ENCODE measurements at places on chromosomes 1 and 21.

- no peak for DNase-seq
These were observed 3.2 kb downstream of the SLAMF6 start for GRCh38 chr1:160519642-160520435.

GRCh38 chr1:48777219-48777895, 666 bp upstream of the BEND5 start:
- DNase-seq = no peak

- peak; percentile 47 for DNase-seq
These were observed 34.1 kb upstream of the BTG2 start for GRCh38 chr1:203271018-203271743.

- no peak for DNase-seq
These were observed 209.8 kb downstream of the DISC1 start for GRCh38 chr1:231836227-231836893.

GRCh38 chr21:35332841-35333426, 283.8 kb upstream of the RUNX1 start:
- no peak for DNase-seq

GRCh38 chr1:59696421-59697115, 118.2 kb upstream of the HOOK1 start:
- no peak for DNase-seq

DNA sequence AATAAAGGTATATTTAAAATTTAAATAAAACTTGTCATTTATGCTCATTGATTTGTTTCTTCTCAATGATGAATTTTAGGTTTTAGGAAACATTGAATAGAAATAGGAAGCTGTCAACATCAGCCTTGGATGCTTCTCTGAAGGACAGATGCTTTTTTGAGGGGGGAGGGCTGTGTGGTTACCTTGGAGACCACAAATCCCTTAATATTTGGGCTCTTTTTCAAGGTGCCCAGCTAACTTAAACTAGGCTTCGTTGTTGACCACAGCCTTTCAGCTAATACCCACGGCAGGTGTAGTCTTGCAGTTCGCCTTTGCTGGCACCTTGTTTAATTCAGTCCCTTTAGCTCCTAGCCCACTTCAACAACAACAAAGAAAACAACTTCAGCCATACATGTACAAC, 22.5 kb downstream of the TENT5C start:
- no peak for DNase-seq

- DNase-seq = no peak
These were observed 14.4 kb downstream of the PLOD1 start for GRCh38 chr1:11948822-11949458.

GRCh38 chr1:162697140-162697895, 65.1 kb downstream of the DDR2 start:
- no peak for DNase-seq

GRCh38 chr1:242062271-242062670, 63.4 kb upstream of the MAP1LC3C start:
- DNase-seq = no peak

- DNase-seq = no peak
These were observed 82.1 kb upstream of the ARHGEF16 start for GRCh38 chr1:3372317-3372716.
